MG63 (cell line): ENCODE measurements at places on chromosomes 1 and 21. TPM values are rescaled to one million over a fixed set of nuclear protein-coding genes. Genes with fewer than 3 reads are reported as not detected.

DNA sequence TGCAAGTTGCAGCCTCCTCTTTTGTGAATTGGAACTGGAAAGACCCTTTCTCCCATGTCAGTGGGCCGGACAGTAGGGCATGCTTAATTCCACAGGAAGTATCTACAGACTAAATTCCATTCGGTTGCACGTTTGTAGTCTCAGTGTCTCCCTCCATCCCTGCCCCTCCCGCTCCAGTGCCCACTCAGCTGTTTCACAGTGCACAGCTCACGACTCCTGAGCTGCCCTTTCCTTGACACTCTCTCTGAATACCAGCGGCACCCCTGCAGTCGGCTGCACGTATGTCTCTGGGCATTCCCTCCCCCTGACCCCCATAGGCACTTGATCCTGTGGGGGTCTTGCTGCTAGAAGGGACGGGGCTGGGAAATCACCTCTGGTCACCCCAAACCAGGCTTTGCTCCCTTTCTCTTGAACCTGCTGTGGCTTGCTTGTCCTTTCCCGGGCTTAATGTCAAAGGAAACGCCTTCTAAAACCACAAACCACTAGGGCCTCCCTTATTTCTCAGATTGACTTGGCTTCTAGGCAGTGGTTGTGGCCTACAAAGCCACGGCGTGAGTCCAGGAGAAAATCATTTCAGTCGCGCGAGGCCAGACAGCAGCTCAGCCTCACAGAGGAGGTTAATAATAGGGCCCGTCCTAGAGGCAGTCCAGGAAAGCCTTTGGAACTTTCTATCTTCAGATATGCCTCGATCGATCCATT lies 365.3 kb upstream of the PROX1 start:
- no peak for DNase-seq

DNA sequence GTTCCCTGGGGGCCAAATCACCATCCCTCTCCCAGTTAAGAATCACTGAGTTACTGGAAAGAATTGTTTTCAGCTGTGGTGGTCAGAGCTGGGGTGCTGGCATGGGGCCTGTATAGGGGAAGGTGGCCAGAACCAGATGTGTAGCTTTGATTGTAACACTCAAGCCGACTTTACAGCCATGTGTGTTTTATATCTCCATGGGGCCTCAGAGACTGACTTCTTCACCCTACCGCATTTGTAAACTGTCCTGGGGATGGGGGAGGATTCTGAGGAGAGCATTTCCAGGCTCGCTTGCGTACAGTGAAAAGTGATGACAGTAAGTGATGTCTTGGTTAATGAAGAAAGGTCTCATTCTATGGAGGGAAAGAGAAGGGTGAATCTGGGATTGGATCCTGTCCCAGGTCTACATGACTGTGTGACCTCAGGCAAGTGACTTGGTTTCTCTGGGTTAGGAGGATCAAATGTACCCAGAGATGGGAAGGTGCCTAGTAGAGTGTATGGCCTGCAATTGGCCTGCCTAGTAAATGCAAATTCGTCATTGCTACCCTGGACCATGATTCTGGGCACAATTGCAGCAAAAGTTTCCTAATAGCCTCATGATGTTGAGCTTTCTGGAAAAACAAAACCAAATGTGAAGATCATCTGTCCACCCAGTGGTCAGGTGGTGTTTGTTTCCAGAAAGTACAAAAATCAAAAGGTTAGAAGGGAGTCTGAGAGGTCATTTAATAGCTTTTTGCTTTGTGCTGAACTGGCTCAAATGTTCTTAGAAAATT lies 49.7 kb upstream of the RCC2 start:
- no peak for DNase-seq

GRCh38 chr1:61301824-61302657 lies 219.7 kb downstream of the NFIA start:
- DNase-seq: no peak

- peak; percentile 3 for DNase-seq
These were observed 1.1 kb downstream of the RYR2 start for GRCh38 chr1:237042892-237043576.

- DNase-seq: no peak
These were observed 13.7 kb upstream of the TMEM51 start for GRCh38 chr1:15139654-15140350.

GRCh38 chr1:199174336-199174735 lies 535.5 kb downstream of the PTPRC start:
- DNase-seq: no peak

- no peak for DNase-seq
These were observed 163.6 kb downstream of the CAMTA1 start for GRCh38 chr1:6948861-6949260.

DNA sequence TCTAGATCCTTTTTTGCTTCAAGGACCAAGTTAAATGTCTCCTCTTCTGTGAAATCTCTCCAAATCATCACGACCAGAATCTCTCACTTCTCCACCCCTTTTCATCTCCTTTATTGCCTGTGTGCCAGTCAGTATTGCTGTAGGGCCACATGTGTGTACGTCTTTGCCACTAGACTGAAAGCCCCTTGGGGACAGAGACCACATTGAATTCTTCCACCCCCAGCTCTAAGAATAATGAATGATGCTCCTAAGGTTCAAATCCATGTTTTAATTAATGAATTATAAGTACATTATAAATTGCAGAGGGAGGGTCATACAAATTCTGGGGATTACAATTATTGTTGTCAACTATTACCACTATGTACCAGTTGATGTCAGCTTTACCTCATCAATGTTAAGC lies 343.8 kb downstream of the USP25 start:
- DNase-seq: no peak

DNA sequence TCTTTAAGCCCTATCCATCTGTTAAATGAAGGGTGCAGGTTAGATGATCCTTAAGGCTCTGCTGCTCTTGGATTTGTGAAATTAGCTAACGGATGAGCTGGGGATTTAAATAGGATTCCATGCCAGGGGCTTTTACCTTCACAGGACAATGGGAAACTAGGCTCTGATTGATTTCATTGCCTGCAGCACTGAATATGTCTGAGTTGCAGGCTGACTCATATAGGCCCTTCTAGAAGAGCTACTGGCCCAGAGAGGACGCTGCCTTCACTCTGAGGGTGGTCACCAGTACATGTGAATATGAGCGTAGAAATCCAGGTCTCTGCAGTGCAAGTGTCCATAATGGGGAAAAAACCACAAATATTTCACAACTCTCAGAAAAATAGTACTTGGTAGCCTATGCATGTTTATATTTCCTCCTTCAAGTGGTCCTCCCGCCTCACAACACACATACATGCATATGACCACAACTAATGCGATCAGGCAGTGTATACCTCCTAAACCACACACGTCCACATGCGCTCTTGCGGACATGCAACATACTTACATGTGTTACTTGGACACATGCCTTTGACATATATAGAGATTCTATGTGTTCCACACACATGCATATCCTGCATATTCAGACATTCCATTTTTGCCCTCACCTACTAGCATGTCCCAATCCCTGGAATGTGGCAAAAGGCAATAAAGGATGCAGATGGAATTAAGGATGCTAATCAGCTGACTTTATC lies 233.8 kb upstream of the JUN start:
- no peak for DNase-seq

DNA sequence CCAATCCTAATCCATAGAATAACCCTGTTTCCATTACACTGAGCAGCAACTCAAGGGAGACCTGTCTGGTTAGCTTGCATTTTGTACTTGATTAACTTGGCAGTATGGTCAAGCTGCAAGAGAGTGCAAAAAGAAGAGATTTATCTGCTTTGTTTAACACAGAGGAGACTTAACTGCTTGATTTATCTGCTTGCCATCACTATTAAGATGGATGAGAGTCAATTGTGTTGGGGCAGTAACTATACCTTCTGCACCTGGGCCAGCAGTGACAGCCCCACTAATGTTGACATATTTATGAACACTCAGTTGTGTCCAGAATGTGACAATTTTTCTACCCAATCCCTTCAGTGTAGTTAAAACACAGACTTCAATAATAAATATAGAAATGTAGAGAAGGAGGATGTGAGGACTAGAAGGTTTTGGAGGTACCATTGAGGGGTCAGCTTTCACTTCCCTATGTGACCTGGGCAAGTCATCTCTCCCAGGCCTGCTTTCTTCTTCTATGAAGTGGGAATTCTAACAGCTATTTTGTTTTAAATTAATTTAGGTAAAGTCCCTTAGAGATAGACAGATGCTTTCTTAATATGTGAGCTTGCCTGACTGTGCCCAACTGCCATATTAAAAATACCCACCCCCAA lies 159.1 kb upstream of the KCNK2 start:
- DNase-seq: no peak

DNA sequence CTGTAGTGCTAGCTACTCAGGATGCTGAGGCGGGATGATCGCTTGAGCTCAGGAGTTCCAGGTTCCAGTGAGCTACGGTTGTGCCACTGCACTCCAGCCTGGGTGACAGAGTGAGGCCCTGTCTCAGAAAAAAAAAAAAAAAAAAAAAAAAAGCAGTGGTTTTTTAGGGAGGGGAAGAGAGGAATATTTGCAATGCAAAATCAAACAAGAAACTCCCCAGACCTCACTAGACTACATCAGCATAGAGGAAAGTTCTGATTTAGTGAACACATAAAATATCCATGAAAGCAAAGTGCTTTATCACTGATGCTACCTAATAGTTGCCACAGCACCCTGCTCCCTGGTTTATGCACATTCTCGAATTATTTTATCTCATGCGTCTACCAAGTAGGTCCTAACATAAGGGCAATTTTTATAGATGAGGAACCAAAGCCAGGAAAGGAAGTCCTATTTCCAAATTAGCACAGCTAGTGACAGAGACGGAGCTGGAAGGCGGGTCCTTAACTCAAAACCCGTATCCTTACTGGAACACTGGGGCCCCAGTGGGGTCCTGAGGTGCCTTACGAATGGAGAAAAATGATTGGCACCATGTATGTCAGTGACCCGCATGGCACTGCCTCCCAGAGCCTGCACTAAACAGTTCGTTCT lies 50.7 kb upstream of the GPR157 start:
- no peak for DNase-seq

DNA sequence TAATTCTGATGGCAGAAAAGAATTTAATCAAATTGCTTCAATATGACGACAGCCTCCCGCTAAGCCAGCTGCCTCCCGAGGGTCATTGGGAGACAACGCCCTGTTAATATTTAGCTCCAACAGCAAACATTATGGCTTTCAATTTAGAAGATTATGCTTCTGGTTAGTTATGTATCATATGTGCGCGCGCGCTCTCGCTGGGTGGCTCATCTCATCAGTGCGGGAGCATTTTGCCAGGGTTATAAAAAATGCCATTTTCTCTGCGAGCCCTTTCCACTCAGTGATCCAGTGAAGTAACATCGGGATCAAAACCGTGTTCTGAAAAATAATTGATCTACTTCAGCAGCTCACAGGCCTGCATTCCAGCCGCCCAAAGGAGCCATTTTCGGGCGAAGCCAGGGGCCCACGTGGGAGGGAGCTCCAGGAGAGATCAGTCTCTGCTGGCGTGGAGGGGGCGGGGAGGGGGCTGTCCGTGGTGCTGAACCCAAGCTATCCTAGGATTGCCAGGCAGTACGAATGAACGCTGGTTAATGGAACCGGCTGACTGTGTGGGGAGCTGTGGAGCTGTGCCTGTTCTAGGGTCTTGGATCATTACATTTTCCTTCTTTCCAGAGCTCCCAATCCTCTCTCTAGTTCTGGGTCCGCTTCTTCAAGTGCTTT lies 219.1 kb upstream of the ZC3H12A start:
- peak; percentile 41 for DNase-seq

GRCh38 chr1:180571832-180572636 lies 13.3 kb downstream of the OVAAL start:
- no peak for DNase-seq

GRCh38 chr1:161379071-161379470 lies 11.4 kb upstream of the CFAP126 start:
- DNase-seq: peak; percentile 84

DNA sequence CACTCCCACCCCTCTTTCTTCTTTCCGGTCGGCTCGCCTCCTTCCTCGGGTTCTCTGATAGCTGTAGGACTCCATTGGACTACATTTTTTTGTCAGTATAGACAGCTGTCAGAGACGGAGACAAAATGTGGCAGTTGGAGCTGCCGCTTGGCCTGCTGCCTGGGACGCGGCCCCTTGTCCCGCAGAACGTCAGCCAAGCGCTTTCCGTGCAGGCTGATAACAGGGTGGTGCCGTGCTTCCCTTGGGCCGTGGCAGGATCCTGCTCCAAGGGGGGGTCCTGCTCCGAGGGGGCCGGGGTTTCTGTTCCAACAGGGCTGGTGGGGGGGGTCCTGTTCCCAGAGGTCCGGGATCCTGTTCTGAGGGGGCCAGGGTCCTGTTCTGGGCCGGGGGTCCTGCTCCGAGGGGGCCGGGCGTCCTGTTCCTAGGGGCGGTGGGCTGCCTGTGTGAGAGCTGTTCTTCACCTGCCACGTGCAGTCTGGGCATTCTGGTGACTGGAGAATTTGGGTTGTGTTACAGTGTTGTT lies 4.9 kb downstream of the SKI start:
- no peak for DNase-seq

- DNase-seq: no peak
These were observed 151.2 kb downstream of the PIGK start for GRCh38 chr1:77068013-77068412.

GRCh38 chr1:86052948-86053698 lies 103.4 kb downstream of the COL24A1 start:
- DNase-seq: no peak

GRCh38 chr21:44984792-44985440 lies 45.1 kb downstream of the SLX9 start:
- DNase-seq: peak; percentile 0

DNA sequence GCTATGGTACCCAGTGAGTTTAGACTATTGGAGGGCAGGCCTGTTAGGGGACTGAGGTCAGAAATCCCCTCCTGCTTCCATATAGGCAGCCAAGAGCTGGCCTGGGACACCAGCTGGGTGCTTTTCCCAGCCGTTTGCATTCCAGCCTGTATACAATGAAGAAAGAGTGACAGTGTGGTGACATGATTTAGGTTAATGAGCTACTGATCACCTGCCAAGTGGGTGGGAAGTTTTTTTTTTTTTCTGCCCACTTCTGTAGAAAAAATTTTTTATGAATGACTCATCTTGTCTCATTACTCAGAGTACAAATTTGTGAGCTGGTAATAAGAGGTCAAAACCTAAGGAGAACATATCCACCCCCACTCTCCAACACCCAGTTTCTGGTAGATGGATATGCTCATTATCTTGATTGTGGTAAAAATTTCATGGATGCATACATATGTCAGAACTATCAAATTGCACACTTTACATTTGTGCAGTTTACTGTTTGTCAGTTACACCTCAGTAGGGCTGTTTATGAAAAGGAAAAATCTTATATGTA lies 16.4 kb upstream of the CGN start:
- DNase-seq: peak; percentile 51

GRCh38 chr1:91383456-91383855 lies 21.2 kb downstream of the HFM1 start:
- DNase-seq: no peak

GRCh38 chr1:209389258-209389657 lies 194.3 kb upstream of the CAMK1G start:
- DNase-seq: peak; percentile 82

The CELA3A gene
- not detected in 2 replicates for total RNA-seq

The CLK2 gene
- 21.8 and 28.3 TPM in 2 replicates for total RNA-seq

The CELF3 gene
- total RNA-seq: not detected in 2 replicates

The CYYR1 gene
- total RNA-seq: not detected in 2 replicates

The BATF3 gene
- total RNA-seq: 2.3 and 3.2 TPM in 2 replicates

The HIVEP3 gene
- total RNA-seq: 0.67 TPM in 1 of 2 replicates, not detected in the other

The TRAF3IP3 gene
- not detected in 2 replicates for total RNA-seq

The CXADR gene
- total RNA-seq: 0.12 and 2.7 TPM in 2 replicates

The LIN28A gene
- not detected in 2 replicates for total RNA-seq

The SLC22A15 gene
- total RNA-seq: 0.46 and 0.74 TPM in 2 replicates

The SMPDL3B gene
- not detected in 2 replicates for total RNA-seq

The FOXO6 gene
- not detected in 2 replicates for total RNA-seq

The DYRK1A gene
- total RNA-seq: 18.2 and 28.2 TPM in 2 replicates

The NKAIN1 gene
- 0.43 and 1.0 TPM in 2 replicates for total RNA-seq

The RGS13 gene
- total RNA-seq: not detected in 2 replicates

The PAQR7 gene
- 3.8 and 8.3 TPM in 2 replicates for total RNA-seq
